Frontal cortex (tissue), 4 donors: ENCODE measurements at places on chromosomes 2 and 18. TPM values are rescaled to one million over a fixed set of nuclear protein-coding genes. Genes with fewer than 3 reads are reported as not detected.

TIMM21 gene
- total RNA-seq, result 36.3 TPM

CPO gene
- total RNA-seq, result not detected

FHOD3 gene
- total RNA-seq, result 46.9 TPM

NHEJ1 gene
- total RNA-seq, result 8.6 TPM

TCF23 gene
- total RNA-seq, result not detected

FIGN gene
- 1.2 TPM for total RNA-seq

SERPINB2 gene
- not detected for total RNA-seq

NCK2 gene
- 84.8 TPM for total RNA-seq

HK2 gene
- 3.7 TPM for total RNA-seq

EGR4 gene
- total RNA-seq, result not detected

PDE1A gene
- 51.0 TPM for total RNA-seq

BUB1 gene
- total RNA-seq, result 6.9 TPM

MOCOS gene
- total RNA-seq, result 0.41 TPM

ATP6V1C2 gene
- 1.2 TPM for total RNA-seq

FER1L5 gene
- total RNA-seq, result 0.41 TPM

MERTK gene
- total RNA-seq, result 2.4 TPM

IL1F10 gene
- total RNA-seq, result not detected

NPPC gene
- 0.41 TPM for total RNA-seq

WDR12 gene
- total RNA-seq, result 35.1 TPM

COMMD1 gene
- 40.8 TPM for total RNA-seq

PIEZO2 gene
- total RNA-seq, result 2.4 TPM

ABCG8 gene
- 0.41 TPM for total RNA-seq

C2orf78 gene
- not detected for total RNA-seq

HOXD13 gene
- not detected for total RNA-seq

PPP1CB gene
- total RNA-seq, result 428 TPM

PTPRM gene
- total RNA-seq, result 102 TPM
